ENCODE measurements at places on chromosomes 11 and 22. TPM values are rescaled to one million over a fixed set of nuclear protein-coding genes. Genes with fewer than 3 reads are reported as not detected.

Gene RIMBP3B
- 0.15 TPM for polyA plus RNA-seq

Gene OR8H1
- polyA plus RNA-seq, result not detected

Gene PANX2
- 0.11 TPM for polyA plus RNA-seq

Gene PKDREJ
- polyA plus RNA-seq, result not detected

Gene CRACR2B
- polyA plus RNA-seq, result not detected

Gene MMP1
- polyA plus RNA-seq, result not detected

Gene KRTAP5-10
- polyA plus RNA-seq, result not detected

Gene PARVA
- polyA plus RNA-seq, result 14.0 TPM

Gene TMEM151A
- polyA plus RNA-seq, result 8.1 TPM

Gene TOB2
- polyA plus RNA-seq, result 3.0 TPM

Gene C11orf86
- polyA plus RNA-seq, result not detected

Gene SCO2
- polyA plus RNA-seq, result not detected

Gene USH1C
- polyA plus RNA-seq, result not detected

Gene KDM4E
- not detected for polyA plus RNA-seq

Gene PDE2A
- polyA plus RNA-seq, result 6.0 TPM

Gene PRAME
- not detected for polyA plus RNA-seq

Gene PRR14L
- polyA plus RNA-seq, result 19.3 TPM

Gene PHF21B
- polyA plus RNA-seq, result 3.3 TPM

Gene CDK2AP2
- polyA plus RNA-seq, result 30.5 TPM

Gene KCNK4
- 0.17 TPM for polyA plus RNA-seq

Gene CNGA4
- not detected for polyA plus RNA-seq

Gene CD248
- polyA plus RNA-seq, result not detected

Gene FOLR1
- not detected for polyA plus RNA-seq

Gene PIH1D2
- polyA plus RNA-seq, result 7.2 TPM

Gene CHRM1
- not detected for polyA plus RNA-seq

Gene PLAAT2
- not detected for polyA plus RNA-seq

Gene BBOX1
- polyA plus RNA-seq, result 3.7 TPM

Gene GVQW3
- 3.0 TPM for polyA plus RNA-seq

Gene MS4A15
- polyA plus RNA-seq, result not detected

Data from Purkinje cell (primary cell).